ENCODE measurements at places on chromosomes 7 and 10.

GRCh38 chr7:147810269-147810668, 780.3 kb upstream of the C7orf33 start:
- DNase-seq = no peak

DNA sequence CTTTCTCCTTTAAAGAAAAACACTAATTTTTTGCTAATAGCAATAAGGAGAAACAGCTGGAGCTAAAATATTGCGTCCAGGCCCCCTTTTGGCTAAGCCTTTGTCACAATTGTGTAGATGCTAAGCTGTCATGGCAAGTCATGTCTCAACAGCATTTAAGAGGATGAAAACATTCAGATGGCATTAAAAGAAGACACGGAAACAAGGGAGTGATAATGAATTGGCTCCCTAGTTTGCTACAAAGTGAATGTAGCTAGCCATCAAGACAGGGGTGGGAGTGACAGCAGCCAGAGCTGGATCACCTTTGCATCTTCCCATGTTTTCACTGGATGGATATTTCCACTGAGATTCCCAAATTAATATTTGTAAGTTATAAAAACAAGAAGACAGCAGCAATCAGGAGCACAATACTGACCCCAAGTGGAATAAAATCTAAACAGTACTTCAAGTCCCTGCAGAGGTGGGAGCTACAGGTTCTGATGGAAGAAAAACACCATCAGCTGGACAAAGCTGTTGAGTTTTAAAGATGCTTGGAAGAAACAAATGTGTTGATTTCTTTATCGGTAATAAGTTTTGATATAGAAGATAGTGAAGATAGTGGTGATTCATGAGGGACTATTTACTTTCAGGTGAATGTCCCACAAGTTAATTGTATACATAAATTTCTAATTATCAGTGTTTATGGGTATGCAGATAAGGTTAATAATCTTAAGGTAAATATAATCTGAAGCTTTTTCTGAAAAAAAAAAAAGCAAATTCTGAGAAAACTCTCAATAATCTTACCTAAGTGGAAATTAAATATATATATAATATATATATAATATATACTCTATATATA, 129.4 kb downstream of the SLC16A9 start:
- no peak for DNase-seq

- no peak for DNase-seq
Observed at GRCh38 chr7:112433289-112433688, 17.0 kb upstream of the IFRD1 start.

DNA sequence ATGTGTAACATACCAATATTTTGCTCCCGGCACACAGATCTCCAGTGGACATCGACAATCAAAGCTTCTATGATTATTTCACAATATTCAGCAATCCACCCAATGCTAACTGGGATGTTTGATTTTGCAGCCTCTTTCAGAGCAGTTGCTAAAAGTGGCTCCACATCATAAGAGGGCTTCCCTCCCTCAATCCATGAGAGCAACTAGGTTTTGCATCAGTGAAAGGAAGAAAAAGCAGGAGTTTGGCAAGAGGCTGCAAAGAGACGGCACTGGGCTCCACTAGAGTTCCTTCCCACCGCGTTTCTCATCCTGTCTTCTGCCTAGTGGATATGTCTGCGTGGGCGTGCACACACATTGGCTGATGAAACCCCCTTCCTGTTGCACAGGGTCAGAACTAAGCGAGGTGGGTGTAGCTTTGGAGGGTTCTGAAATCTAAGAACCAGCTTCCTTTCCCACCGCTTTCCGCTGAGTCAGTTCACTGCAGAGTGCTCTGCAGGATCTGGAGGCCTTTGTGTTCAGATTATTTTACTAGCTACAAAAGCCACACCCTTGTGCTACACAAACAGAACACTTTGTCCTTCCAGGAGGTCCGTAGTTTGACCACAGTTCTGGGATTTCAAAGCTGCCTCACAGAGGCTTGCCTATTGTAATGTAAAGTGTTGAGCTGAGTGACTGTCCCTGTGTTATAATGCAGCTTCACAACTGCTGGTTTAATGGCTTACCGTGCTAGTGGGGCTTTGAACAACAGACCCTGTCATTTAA, 28.1 kb downstream of the ARL4A start:
- DNase-seq = peak; percentile 58

DNA sequence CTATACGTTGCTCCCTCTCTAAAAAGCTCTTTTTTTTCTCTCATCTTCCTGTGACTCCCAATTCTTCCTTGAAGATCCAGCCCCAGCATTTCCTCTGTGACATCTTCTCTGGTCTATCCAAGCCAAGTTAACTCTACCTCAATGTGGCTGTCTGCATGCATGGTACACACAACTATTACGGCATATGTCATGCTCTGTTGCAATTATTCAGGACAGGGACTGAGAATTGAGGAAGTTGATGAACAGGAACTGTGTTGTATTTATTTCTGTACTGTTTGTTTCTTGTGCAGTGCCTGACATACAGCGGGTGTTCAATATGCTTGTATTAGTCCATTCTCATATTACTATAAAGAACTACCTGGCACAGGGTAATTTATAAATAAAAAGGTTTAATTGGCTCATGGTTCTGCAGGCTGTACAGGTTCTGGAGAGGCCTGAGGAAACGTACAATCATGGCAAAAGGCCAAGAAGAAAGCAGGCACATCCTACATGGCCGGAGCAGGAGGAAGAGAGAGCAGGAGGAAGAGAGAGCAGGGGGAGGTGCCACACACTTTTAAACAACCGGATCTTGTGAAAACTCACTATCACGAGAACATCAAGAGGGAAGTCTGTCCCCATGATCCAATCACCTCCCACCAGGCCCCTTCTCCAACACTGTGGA, 6.3 kb downstream of the TRPV5 start:
- DNase-seq = no peak

GRCh38 chr10:49577182-49577925, 32.8 kb upstream of the SLC18A3 start:
- DNase-seq = no peak

DNA sequence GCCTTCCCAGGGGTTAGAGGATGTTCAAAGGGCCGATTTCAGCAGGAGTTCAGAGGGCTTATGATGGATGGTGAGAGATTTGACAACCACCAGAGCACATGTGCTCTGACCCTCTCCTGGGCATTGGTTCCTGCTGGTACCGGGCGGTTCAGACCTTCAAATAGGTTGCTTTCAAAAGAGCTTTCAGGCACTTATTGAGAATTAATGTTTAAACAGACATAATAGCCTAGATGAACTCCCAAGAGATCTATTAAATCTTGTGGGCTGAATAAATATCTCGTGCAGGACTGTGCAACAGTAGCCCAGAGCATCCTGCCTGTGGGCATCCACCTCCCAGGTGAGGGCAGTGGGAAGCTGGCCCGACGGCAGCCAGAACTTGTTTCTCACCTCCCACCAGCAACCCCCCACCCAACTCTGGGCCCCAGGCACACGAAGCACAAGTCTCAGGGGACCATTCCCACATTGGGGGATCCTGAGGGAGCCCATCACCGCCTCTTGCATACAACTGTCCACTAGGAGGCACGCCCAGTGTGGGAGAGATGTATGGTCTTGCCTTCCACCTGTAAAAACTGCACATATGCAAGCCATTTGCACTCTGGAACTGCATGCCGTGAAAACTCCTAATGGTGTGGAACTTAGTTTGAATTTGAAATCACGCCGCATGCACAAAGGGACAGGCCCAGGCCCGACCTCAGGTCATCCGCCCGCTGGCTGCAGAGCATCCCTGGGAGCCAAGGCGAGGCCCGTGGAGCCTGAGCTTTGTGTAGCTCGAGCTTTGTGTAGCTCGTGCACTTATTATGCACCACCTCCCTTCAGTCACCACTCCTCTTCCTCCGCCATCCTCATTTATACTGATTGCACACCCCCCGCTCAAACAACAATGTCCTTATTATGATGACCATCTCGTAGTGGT, 147.8 kb downstream of the ADCY1 start:
- DNase-seq = no peak

DNA sequence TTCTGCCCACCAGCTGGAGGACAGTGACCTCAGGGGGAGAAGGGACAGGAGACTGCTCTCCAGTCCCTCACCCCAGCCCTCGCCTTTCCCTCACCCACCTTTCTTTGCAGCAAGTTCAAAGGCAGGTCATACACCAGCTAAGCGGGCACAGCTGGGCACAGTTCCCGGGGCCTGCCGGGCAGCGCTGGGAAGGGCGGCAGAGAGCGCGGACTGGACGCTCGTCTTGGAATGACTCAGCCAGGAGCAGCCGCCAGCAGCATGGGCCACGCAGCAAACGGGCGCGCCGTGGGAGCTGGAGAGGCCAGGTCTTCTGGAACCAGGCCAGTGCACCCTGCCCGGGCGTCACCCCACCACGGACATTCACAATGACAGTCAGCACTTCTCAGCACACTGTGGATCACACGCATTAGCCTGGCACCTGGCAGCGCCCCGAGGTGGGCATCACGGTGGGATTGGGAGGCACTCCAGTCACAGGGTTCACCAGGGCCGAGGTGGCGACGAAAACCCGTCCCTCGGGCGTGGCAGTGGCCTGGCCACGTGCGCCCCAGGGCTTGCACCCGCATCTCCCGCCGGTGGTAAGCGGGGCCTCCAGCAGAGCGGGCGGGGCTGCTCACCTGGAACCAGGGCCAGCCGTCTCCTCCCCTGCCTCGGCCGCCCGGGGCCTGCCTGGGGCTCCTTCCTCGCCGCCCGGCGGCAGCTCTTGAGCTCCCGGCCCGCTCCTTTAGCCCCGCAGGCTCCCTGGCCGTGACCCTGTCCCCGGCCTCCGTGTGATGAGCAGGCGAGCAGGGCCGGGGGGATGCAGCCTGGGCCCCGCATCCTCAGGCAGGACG, 29.0 kb upstream of the WDFY4 start:
- DNase-seq = peak; percentile 83

- DNase-seq = no peak
Observed at GRCh38 chr7:133061357-133061756, 20.5 kb downstream of the CHCHD3 start.

- no peak for DNase-seq
Observed at GRCh38 chr7:112410092-112410491, 40.2 kb upstream of the IFRD1 start.

GRCh38 chr7:109049366-109049765, 479.7 kb downstream of the DNAJB9 start:
- no peak for DNase-seq

DNA sequence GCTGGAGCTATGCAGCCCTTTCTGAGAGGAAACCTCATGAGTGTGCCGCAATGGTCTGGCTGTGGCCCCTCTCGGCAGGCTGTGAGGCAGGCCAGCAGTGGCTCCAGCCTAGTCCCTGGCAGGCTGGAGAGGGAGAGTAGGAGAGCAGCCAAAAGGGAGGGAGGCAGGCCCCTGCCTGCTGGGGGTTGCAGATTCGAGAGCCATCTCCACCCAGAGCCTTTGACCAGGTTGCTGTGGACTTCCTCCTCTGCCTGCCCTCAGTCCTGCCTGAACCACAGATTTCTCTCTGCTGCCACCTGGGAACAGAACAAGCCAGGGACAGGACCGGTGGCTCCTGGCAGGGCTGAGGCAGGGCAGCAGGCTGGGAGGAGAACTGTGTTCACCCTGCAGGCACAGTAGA, 13.9 kb downstream of the PAX2 start:
- DNase-seq = no peak

DNA sequence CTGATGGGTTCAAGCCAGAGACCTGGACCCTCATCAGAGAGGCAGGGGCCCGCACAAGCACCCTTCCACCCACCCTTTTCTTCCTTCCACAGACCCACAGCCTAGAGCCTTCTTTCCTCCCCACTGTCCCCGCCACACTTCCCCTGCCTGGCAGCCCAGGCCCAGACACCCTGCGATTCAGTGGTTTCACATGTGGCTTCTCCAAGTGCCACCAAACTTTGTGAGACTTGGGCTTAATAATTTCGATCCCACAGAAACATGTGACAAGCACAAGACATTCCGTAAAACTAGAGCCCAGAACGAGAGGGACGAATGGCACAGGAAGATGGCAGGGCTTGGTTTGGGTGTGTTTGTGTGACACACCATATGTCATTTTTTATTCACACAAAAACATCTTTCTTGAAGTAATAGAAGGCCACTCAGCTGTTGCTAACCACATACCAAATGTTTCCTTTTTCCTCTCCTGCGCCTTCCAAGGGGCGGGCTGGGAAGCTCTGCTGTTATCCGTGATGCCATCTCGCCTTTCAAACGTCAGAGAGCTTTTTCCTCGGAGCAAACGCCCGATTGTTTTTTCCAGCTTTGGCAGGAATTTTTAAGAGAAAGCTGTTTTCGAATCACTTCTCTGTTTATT, 162.9 kb downstream of the GRK5 start:
- DNase-seq = no peak

Data from H54 (cell line).